CD4-positive, alpha-beta T cell treated with Interleukin-6 at 100 ng/mL for 8 hours (primary cell): ENCODE measurements at places on chromosomes 11 and 22.

GRCh38 chr22:47923011-47923427 lies 1160.6 kb downstream of the TBC1D22A start:
- no peak for DNase-seq

DNA sequence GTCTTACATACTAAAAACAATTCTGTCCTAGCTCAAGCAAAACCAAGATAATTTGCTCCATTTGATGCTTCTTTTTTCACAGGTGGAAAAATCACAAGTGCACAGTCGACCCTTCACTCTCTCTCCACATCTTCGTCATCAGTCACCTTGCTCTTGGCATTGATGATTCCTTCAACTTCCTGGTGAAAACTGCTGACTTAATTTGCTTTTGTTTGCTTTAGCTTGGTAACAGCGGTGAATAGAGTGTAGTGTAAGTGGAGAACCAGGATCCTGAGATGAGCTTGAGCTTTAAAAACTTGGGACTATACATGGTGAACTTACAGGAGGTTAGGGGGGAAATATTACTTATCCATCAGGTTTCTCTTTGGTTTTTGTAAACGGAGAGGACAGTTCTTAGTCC lies 331.1 kb upstream of the ARHGAP42 start:
- no peak for DNase-seq

DNA sequence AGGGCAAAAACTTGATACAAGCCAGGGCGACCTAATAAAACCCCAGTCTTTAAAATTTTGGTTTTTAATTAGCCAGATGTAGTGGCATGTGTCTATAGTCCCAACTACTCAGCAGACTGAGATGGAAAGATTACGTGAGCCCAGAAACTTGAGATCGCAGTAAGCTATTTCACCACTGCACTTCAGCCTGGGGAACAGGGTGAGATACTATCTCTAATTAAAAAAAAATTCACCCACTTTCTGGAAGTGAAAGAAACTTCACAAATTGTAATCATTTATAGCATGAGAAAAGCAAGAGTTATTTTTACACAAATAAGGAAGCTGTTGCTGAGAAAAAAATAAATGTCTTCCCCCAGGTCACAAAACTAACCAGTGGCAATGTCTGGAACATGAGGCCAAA lies 882 bp upstream of the GLYATL2 start:
- DNase-seq, result no peak

- DNase-seq, result no peak
These were observed 28.5 kb downstream of the POU2AF3 start for GRCh38 chr11:111326824-111327223.

DNA sequence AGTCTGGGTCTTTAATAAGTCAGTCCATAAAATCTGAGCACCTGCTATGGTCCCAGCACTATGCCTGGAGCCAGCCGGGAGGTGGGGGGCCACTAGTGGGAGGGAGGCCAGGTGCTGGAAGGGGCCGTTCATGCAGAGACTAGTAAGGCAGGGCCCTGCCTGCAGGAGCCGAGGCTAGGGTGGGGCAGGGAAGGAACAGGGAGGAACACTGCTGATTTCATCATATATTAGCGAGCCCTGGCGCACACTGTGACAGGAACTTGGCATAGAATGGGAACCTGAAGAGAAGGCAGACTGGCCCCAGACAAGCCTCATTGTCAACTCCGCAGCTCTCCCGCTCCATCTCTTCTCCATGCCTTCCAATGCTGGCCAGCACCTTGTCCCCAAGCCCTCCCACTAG lies 7.1 kb downstream of the VSIG10L2 start:
- no peak for DNase-seq

DNA sequence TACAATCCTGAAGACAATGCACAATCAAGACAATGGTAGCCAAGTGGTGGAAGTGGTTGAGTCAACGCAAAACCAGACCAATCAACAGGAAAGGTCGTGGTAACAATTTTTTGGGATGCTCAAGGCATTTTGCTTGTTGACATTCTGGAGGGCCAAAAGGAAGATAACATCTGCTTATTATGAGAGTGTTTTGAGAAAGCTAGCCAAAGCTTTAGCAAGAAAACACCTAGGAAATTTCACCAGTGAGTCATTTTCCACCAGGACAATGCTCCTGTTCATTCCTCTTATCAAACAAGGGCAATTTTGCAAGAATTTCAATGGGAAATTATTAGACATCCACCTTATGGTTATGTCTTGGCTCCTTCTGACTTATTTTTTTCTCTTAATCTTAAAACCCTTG lies 1932.2 kb upstream of the RAG2 start:
- no peak for DNase-seq

GRCh38 chr11:1767399-1768140 lies 3.8 kb upstream of the CTSD start:
- DNase-seq, result no peak

DNA sequence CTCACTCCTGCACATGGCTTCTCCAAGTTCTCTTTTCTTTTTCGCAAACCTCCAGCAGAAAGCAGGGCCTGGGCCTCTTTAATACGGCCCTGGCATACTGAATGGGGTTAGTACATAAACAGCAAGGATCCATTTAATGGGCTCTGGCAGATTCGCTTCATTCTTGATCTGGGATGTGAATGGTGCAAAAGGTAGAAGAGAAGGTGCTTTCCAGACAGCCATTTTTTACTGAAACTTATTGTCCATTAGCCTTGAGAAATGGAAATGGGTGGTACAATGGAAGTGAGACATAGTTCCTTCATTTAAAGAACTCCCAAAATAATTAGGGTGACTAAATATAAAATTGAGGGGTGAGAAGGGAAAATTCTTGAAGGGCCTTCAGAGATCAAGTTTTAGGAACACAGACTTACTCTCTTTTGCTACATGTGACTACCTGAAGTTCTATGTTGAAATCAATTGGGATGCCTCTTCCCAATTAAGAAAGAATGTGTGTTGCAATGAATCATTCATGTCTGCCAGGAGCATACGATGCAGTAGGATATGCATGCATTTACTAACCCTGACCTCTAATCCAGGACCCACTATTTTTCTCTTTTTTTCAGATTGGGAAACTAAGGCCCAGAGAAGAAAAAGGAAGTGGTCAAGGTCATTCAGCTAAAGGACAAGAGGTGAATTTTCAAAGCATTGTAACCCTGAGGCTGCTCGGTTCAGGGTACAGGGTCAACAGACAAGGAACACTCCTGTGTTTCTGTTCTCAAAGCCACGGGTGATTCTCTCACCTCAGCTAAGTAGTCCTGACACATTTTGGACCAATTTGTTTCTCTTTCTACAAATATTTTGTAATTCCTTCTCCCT lies 144.1 kb downstream of the BBOX1 start:
- DNase-seq, result no peak

DNA sequence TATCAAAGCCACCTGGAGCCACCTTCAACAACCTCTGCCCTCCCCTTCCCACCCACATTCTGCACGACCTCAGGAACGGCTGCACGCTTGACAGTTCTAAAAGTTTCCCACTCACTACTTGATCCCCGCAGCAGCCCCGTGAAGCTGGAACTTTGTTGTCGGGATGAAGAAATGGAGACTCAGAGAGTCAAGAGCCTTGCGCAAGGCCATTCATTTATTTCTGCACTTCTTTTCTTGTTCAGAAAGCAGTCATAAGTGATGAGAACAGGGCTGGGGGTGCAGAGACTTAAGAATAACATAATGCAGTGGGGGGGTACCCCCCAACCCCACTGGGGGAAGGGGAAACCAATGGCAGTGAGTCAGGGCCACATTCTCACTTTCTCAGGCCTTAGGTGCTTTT lies 2.2 kb upstream of the ZFTA start:
- no peak for DNase-seq

DNA sequence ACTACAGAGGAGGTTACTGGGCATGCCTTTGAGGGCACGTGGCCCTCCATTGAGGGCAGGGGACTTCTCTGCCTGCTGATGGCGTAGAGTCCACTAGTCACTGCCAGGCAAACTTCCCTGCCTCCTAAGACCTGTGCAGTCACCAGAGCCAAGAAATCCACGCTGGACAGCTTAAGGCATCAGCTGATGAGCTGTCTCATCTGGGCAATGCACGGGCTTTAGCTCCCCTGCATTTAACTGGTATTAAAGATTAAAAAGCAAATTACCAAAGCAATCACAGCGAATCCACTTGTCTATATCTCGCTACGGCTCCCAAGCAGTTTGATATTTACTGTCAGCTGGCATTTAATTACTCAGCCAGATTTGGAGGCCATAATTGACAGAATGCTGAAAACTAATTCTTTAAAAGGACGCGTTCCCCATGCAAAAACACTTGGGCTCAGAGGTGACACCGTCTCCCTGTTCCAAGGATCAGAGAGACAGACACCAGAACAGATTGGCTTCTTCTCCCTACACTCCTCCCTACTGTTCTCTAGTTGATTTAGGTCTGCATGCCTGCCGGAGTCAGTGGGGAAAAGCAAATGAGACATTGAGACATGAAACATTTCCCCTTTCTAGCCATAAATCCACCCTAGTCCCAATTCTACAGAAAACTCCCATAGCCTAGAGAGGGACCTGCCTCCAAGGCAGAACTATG lies 68.5 kb downstream of the SPATA19 start:
- DNase-seq, result no peak
